Mammary epithelial cell (primary cell): ENCODE measurements at places on chromosomes 4 and X. TPM values are rescaled to one million over a fixed set of nuclear protein-coding genes. Genes with fewer than 3 reads are reported as not detected.

DNA sequence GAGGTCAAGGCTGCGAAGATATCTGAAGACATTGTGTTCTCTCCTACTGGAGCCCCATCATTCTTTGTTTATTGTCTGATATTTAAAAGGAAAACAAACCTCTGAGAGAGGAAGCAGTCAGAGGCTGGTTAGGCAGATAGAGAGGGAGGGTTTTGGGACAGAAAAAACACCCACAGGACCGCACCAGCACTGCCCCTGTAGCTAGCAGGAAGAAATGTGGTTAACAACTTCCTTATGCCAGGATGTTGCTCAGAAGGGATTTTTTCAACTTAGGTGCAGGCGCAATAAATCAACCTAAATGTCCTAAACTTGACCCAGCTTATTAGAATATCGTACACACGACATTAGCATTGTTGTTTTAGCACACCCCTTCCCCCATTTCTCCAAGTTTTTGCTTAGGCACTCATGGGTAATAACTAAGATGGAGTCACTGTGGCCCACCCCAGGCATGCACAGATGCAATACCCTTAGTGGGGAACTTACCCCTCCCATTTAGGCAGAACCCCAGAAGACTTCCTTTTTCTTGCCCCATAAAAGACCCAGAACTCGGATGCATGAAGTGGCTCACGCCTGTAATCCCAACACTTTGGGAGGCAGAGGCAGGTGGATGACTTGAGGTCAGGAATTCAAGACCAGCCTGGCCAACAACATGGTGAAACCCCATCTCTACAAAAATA lies 2.8 kb upstream of the ZNF718 start:
- no peak for DNase-seq

DNA sequence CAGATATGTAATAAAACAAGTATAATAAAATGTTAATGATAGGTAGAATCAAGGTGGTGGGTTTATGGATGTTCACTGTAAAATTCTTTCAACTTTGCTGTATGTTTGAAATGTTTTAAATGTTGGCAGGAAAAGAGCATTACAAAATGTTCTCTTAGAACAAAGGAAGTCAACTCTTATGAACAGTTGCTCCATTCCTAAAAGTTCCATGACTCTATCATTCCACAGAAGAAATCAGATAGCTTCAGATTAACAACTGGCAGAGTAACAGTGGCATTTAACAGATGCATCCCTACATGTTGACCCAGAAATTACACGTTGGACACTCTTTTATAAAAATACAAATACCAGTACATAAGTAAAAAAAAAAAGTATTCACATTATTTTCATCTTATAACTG lies 2023.7 kb downstream of the ARAP2 start:
- DNase-seq, result no peak

DNA sequence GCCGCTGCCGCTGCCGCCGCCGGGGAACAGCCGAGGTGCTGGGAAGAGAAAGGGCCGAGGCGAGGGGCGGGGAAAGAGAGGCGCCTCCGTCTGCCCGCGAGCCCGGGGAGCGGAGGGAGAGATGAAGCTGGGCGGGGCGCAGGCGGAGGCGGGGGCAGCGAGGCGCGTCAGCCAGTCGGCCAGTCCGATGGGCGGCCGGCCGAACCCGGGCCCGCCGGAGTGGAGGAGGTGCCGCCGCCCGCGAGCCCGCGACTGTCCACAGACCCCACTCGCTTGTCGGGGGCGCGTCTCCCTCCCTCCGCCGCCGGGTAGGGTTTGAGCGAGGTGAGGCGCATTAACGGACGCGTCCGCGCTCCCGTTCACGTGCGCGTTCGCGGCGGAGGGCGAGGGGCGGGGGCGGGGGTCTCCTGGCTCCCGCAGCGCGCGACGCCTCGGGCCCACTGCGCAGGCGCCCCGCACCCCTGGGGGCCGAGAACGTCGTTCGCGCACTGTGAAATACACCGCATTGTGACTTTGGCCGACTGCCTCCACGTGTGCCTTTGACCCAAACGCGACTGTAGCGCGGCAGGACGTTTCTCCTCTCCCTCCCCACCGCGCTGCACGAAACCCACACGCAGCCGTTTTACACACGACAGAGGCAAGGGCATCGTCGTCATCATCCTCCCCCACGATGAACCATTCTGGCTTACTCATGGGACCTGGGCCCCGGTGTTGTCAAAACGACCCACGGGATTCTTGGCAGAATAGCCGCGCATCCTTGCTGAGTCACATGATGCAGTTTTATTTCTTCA lies at the start of gene NUDT11:
TSS of gene NUDT11 (minus strand) at position 92 of the 791 bp plus-strand sequence. CDS start 148 bp downstream, outside the sequence.
- DNase-seq, result peak; percentile 71

- DNase-seq, result no peak
Observed at GRCh38 chr4:110484029-110484428, 8.1 kb downstream of the ENPEP start.

GRCh38 chr4:187910741-187911140 lies 84.8 kb upstream of the ZFP42 start:
- DNase-seq, result no peak

DNA sequence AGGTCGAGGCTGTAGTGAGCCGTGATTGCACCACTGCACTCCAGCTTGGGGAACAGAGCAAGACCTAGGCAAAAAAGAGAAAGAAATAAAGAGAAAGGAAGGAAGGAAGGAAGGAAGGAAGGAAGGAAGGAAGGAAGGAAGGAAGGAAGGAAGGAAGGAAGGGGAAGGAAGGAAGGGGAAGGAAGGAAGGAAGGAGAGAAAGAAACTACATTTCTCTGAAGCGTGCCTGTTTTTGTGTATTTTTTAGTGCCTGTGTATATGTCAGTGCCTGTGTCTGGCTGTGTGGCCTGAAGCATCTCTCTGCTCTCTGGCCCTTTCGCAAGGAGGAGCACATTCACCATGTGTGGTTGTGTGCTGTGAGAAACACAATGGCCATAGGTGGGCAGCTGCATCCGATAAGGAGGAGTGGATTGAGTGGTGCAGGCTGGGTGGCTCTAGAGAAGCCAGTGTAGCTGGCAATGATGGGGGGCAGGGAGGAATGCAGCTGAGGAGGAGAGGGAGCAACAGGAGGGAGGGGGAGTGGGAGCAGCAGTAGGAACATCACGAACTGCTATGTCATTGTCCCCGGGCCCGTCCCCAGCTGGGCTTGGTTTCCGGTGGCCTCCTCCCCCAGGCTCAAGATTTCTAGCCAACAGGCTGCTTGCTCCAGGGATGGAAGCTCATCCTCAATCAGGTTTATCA lies 11.4 kb downstream of the SYN1 start:
- DNase-seq, result no peak

GRCh38 chrX:113728937-113729336 lies 854.9 kb upstream of the HTR2C start:
- DNase-seq, result no peak

GRCh38 chrX:68288127-68288526 lies 145.2 kb downstream of the OPHN1 start:
- no peak for DNase-seq

- peak; percentile 55 for DNase-seq
Observed at GRCh38 chr4:103498161-103499070, 221.4 kb downstream of the TACR3 start.

DNA sequence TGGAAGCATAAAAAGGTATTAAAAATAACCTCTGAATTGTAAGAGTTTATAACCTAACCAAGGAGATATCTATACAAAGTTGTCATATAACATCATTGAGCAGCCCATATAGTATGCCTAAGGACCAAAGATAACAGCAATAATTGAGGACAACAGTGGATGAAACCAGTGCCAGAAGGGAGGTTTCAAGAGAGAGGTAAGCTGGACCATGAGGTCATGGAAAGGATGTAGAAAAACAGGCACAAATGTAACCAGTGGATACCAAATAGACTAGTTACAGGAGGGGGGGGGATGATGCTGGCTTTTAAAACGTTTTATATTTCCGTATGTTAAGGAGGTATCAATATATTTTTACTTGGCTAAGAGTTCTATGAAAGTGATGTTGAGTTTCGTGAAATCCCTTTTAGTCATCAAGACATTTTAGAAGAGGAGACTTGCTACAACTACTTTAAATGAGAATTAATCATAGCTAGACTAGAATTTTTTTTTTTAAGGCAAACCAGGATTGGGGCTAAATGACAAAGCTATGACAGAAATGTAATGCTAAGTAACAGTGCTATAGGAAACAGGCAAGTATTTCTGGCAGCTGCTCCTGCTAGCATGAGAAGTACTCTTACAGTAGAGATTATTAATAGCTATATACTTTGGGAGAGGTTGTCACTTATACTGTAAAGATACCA lies 161.1 kb downstream of the FBXW7 start:
- no peak for DNase-seq

GRCh38 chr4:55079451-55080173 lies 45.8 kb downstream of the KDR start:
- DNase-seq, result no peak

DNA sequence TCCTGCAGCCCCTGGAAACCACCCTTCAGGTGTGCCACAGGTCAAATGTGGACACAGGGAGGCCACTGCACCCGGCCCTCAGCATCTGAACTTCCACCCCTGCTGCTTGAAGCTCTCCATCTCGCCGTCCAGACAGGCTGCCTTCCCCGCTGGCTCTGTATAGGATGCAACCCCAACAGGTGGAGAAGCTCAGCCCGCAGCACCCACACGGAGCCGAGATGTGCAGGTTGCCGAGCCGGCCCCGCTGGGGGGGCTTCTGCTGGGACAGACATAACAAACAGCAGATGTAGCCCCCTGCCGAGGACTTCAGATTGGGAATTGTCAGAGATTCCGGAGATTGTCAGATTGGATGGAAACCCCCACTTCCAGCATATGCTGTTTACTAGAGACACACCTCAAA lies 20.5 kb downstream of the TMEM187 start:
- DNase-seq, result no peak

- no peak for DNase-seq
Observed at GRCh38 chr4:71063711-71064110, 70.3 kb downstream of the DCK start.

DNA sequence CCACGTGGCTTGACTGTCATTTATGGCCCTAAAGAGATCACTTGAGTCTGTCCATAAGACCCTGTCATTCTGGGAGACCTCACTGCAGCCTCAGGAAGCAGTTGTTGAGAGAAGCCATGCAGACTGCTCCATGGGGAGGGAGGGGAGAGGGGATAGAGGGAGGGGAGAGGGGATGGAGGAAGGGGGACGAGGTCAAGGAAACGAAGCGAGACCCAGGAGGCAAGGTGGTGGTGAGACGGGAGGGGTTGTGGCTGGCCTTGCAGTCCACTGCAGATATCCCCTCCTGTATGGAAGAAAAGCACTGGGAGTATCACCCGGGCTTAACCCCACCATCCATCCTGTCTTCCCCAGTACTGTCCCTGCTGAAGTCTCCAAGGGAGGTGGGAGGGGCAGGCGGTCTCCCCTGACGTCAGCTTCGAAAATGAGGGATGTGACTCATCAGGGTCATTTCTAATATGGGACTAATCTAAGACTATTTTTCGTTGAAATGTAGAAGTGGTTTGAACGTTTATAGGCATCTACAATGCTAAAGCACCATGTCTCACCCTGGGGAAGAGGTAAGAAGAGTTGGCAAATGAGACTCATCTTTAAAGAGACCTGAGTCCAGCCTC lies 5.6 kb downstream of the TMEM255A start:
- DNase-seq, result no peak

DNA sequence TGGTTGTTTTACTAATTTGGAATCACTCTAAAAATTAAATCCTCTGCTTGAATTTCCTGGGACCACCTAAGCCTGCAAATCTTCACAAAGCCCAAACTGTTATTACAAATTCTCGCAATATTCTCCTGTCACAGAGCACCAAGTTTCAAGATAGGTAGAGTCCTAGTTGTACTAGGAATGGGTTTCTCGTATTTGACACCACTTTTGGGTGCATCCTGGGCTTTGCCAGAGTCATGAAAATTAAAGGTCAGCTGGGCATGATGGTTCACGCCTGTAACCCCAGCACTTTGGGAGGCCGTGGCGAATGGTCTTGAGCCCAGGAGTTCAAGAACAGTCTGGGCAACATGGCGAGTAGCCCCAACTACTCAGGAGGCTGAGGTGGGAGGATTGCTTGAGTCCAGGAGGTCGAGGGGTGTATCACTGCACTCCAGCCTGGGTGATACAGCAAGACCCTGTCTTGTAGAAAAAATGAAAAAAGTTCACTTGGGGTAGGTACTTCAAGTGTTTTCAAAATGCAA lies 30.6 kb upstream of the MANBA start:
- no peak for DNase-seq

- DNase-seq, result no peak
Observed at GRCh38 chr4:6071191-6071958, 53.1 kb upstream of the C4orf50 start.

DNA sequence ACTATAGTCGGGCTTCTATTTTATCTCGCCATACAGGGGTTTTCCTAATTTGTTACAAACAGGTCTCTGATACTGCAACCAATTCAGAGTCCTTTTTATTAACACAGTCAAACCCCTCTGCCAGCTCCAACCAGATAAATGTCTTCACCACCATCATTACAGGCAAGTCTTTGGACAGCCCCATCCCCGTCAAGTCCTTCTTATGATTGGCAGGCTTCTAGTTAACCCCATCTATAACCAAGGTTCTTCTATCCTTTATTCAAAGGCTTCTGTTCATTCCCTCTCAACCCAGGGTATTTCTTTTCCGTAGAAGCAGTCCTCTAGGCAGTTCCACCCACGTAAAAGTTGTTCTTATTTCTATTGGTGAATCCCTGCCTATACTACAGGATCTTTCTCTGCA lies 29.9 kb upstream of the FOXR2 start:
- no peak for DNase-seq

DNA sequence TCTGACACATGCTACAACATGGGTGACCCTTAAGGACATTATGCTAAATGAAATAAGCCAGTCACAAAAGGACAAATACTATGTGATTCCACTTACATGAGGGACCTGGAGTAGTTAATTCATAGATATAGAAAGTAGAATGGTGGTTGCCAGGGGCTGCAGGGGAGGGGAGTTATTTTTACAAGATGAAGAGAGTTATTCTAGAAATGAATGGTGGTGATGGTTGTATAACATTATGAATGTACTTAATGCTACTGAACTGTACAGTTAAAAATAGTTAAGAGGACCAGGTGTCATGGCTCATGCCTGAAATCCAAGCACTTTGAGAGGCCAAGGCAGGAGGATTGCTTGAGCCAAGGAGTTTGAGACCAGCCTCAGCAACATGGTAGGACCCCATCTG lies 59.5 kb upstream of the MSANTD1 start:
- no peak for DNase-seq

- no peak for DNase-seq
Observed at GRCh38 chrX:40085714-40086113, 12.0 kb downstream of the BCOR start.

The FRAS1 gene
- 5.2 TPM for polyA plus RNA-seq

The DCAF8L2 gene
- not detected for polyA plus RNA-seq

The MBNL3 gene
- polyA plus RNA-seq, result 9.7 TPM

The ARHGAP6 gene
- not detected for polyA plus RNA-seq

The SRPX2 gene
- polyA plus RNA-seq, result 6.3 TPM

The BEX5 gene
- polyA plus RNA-seq, result not detected

The MID2 gene
- polyA plus RNA-seq, result 8.8 TPM
